ENCODE measurements at places on chromosomes 3 and 15.

GRCh38 chr15:77021803-77022381 lies 27.0 kb downstream of the PSTPIP1 start:
- no peak for DNase-seq

- no peak for DNase-seq
Observed at GRCh38 chr3:114081037-114081436, 24.5 kb downstream of the QTRT2 start.

DNA sequence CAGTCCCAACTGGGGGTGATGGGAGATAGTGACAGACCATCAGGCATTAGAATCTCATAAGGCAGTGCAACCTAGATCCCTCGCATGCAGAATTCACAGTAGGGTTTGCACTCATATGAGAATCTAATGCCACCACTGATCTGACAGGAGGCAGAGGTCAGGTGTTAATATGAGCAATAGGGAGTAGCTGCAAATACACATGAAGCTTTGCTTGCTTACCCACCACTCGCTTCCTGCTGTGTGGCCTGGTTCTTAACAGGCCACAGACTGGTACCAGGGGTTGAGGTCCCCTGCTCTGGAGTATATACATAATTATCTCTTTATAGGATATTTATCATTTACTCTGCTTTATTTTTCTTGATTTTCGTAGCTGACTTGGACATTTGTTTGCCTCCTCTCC lies 36.0 kb upstream of the ZMAT3 start:
- DNase-seq, result no peak

- no peak for DNase-seq
Observed at GRCh38 chr3:159771865-159772611, 216.6 kb upstream of the IL12A start.

- DNase-seq, result no peak
Observed at GRCh38 chr3:38536671-38537070, 40.5 kb downstream of the EXOG start.

DNA sequence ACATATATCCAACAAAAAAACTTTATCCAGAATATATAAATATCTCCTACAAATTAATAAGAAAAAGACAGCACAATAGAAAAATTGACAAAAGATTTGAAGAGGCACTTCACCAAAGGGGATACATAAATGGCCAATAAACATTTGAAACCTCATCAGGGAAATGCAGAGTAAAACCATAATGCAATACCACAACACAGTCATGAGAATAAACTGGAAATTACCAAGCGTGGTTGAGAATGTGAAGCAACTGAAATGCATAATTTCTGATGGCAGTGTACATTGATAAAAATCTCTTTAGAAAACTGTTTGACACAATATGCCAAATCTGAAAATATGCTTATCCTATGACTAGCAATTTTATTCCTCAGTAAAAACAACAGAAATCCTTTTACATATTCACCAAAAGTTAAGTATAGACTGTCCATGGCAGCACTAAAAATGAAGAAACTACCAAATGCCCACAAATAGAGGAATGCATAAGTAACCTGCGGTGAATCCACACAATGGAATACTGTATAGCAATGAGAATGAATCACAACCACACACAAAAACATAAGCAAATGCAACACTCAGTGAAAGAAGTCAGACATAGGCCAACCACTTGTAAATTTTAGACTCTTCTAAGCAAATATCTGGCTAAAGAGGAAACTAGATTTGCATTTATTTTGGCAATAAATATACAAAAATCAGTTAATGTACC lies 7.9 kb downstream of the LYZL4 start:
- DNase-seq, result no peak

- no peak for DNase-seq
Observed at GRCh38 chr15:90000186-90001001, 730 bp upstream of the ZNF710 start.

DNA sequence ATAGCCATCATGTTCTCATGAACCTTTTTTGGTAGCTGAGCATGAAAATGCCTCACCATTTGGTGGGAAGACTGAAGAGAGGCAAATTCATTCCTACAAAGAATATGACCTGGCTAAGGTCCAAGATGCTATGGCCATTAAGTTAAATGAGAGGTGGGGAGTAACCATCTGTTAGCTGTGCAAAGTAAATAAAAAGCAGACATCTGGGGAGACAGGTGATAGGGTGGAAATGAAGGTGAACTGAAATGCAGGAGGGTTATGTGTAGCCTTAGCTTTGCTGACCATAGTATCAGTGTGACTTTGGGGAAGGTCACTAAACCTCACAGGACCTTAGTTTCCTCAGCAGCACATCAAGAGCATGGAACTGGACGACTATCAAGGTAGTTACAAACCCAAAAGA lies 111.0 kb upstream of the STRIT1 start:
- DNase-seq, result no peak

DNA sequence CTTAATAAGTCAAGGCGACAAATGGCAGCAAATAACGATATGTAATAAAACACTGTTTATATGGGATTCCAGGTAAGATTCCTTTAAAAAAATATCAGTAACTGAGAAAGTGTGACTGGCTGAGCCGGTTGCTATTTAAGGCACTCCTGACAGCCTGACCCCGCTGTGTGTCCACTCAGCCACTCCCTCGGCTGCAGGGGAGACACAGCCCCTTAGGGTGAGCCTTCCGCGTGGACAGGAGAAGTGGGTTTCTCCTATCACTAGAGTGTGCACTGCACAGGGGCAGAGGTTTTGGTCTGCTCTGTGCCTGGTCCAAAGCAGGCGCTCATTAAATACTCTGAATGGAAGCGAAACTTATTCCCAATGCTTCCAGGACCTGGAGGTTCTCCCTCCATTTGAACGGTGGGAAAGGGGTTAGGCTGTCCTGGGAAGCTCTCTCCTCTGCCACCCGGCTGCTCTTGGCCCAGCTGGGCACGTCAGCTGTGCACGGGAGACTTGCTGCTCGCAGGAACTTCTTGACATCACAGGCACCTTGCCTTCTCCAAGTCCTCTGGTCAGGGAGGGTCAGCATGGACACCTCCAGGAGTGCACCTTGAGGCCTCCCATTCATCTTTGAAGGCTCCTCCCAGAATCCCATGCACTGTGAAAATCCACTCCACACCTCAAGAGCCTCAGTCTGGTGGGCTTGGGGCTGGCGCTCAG lies 43.3 kb upstream of the SLCO2A1 start:
- no peak for DNase-seq

DNA sequence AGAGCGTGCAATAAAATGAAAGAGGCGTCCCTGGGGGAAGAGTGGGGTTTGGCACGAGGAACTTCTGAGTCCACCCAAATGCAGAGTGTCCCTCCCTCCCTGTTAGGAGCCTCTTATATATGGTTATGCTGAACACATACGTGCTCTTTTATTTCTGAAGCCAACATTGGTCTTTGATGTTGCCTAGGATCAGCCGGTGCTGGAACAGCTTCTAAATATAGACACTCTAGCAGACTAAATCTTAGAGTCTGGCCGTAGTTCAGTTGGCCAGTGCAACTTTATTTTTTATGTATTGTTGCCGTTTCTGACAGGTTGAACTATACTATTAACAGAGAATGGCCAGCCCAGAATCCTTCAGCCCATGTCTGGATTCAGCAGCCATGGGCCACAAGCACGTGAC lies 128.7 kb downstream of the GHSR start:
- DNase-seq, result no peak

DNA sequence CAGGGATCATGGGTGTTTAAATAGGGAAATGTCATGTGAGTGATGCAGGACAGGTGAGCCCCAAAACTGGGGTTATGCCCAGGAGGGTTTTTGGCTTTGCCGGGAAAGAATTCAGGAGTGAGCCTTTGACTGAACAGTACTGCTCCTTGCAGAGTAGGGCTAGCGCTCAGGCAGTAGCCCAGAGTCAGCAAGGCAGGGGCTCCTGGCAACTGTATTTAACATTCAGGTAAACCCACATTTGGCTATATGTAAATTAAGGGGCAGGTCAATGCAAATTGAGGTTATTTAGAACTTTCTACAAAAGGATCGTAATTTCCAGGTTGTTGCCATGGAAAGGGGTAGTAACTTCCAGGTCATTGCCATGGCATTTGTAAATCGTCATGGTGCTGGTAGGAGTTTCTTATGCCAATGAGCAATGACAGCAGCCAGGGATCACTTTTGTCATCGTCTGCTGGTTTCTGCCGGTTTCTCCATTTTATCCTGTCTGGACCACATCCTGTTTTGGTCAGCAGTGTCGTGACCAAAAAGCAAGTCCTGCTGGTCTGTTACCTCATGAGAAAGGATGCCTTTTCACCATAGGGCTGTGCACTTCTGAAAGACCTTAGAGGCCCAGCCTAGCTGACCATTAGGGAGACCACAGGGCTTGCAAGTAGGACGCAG lies 24.3 kb downstream of the MTHFS start:
- no peak for DNase-seq

DNA sequence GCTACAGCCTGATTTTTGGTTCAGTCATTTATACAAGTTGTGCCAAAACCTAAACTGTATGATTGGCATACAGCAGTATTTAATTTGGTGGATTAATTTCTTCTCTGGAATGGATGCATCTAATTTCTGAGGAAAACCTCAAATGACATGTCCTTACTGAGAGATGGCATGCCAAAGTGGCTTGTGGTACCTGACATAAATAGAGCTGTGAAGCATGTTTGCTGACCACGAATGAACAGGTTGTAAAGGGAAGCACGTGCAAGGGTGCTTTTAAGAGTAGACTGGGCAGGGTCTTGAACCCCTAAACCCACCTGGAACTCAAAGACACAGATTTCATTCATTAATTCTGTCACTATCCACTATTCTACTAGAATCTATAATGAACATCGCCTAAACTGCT lies 77.2 kb downstream of the TP63 start:
- no peak for DNase-seq

DNA sequence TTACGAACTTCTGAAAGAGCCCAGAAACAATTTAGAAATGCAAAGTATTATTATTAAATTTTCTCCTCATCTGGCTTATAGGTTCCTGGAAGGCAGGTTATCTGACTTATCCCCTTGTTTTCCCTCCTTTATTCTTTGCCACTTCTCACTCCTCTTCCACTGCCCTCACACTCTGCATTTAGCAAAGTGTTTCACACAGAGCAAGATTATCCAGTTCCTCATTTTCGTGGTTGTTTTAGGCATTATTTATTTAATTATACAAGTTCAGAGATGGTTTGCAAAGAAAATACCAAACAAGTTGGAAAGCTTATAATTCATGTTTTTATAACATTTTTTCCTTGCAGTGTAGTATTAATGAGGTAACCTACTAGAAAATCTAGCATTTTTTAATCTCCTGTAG lies 544.9 kb downstream of the NSUN3 start:
- DNase-seq, result no peak

DNA sequence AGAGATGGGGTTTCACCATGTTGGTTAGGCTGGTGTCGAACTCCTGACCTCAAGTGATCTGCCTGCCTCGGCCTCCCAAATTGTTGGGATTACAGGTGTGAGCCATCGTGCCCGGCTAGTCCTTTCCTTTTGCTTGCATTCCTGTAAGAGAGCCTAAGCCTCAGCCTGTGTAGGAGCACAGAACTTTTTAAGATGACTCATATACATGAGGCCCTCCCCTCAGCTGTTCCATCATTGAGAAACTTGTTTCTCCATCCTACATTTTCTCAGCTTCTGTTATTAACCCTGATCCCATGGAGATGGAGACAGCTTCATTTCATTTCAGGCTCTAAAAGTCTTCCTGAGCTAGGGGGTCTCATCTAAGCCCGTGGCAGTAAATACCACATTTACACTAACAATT lies 123.3 kb downstream of the PLOD2 start:
- no peak for DNase-seq

DNA sequence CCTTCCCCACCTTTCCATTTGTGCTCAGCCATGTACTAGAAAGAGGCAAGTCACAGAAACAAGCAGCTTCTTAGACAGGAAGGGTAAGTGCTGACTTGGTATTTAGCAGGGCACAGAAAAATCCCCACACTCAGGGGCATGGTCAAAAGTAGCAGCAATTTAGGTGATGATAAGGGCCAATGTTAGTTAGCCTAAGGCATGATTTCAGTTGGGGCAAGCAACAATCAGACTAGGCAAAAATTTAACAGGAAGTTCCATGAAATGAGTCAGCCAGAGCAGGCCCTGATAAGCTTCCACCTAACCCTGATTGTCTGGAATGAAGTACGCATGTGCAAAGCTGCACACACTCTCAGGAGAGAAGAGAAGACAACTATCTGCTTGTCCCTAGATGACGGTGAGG lies 423.4 kb upstream of the UBE2E2 start:
- DNase-seq, result no peak

DNA sequence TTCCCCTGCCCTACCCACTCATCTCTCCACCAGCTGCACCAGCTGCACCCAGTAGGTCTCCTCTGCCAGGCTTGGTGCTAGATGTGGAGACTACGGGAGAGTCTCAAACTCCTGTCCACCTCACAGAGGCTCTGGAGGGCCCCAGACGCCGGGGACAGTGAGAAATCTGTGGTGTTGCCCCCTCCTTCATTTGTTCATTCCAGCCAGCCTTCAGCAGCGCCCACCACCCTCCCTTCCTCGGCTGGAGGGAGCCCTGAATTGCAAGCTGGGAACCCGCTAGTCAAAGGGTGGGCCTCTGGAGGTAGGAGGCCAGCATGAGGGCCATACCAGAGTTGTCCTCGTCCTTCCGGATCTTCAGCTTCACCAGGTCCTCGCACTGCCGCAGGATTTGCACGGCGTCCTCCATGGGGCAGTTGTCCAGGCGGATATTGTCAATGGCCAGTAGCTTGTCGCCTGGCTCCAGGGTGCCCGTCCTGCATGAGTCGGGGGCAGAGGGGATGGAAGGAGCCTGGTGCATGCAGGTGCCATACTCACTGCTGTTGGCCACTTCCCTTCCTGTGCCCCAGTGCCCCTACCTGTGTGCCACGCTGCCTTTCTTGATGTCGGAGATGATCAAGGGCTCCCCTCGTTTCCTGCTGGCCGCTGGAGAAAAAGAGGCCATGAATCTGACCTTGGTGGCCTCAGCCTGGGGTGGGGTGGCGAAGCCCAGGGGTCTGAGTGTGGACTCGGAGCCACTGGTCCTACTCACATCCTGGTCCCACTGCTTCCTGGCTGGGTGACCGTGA lies 29.1 kb downstream of the GRIP2 start:
- DNase-seq, result no peak

DNA sequence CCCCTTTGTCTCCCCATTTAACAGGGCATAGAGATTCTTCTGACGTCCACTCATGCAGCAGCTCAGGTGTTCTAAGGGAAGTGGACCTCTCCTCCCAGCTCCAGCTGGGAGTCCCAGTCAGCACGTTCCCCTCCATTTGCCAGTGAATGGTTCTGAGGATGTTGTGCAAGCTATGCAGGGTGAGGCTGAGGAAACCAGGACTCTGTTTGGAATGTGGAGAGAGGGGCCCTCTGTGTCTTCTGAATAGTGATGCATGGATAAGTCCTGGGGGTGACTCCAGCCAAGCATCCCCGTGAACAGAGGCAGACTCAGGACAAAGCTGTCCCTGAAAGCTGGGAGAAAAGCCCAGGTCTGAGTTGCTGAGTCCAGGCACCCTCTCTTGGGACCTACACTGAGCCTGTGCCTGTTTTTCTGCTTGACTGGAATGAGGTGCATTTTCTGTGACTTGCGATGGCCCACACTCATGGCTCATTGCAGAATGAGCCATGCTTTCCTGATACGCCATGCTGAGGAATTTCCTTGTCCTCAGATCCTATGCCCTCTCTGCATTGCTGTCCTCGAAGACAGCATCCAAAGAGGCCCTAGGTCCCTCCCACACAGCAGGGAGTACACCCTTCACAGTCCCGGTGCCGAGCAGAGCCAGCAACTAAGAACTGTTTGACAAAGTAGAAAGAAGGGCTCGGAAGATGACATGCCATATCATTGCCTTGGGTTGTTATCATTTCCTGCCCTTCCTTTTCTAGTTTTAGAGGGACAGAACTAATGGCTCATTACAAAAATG lies 185.2 kb downstream of the ATP10A start:
- no peak for DNase-seq

GRCh38 chr3:30471066-30471465 lies 135.3 kb upstream of the TGFBR2 start:
- DNase-seq, result no peak

- DNase-seq, result no peak
Observed at GRCh38 chr3:46724424-46724823, 6.8 kb upstream of the PRSS50 start.
